Activated naive CD4-positive, alpha-beta T cell treated with Interleukin-2 at 50 U/mL for 16 hours (primary cell): ENCODE measurements at places on chromosomes 11 and 22.

DNA sequence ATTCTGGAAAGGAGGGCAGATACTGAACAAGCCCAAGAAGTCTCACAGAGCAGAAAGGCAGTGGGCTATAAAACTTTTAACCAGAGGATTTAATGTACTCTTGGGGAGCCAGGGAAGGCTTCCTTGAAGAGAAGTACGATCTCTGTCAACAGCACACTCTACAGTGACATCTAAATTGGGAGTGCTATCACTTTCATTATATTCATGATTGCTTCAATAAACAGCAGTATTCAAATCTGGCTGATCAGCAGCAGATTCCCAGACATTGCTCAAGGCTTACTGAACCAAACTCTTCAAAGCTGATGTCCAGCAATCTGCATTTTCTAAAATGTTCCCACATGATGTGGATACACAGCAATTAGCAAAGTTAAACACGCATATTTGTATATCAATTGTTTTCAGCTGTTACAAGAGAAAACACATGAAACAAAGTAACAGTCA, 44.2 kb downstream of the SYTL2 start:
- DNase-seq: no peak

DNA sequence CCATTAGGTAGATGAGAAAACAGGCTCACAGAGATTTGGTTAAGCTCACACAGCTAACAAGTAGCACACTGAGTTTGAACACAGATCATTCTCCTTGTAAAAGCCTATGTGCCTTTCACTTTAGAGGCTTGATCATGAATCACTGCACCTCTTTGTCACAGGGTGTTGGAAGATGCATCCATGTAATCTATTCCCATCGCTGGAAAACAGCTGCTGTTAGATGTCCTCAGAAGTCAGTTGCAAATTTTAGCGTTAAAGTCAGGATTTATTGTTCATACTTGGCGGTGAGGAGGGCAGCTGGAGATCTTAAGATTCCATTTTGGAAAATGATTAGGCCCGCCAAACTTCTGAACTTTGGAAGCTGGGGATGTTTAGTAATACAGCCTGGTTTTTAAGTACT, 2.6 kb downstream of the CNTF start:
- no peak for DNase-seq

DNA sequence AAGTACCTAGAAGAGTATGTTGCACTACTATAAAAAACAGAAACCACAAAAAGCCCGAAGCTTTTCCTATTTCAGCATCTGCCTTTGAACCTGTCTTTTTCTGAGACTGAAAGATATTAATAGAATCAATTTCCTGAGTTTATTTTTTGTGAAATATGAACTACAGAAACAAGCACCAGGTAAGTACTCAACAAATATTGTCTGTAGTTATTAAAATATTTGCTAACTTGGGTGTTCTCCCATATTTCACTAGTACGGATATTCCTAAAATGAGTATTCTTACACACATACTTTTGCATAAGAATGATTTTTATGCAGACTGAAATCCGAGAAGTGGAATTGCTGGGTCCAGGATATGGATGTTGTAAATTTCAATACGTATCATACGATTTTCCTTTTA, 188.0 kb downstream of the OR4C45 start:
- no peak for DNase-seq

DNA sequence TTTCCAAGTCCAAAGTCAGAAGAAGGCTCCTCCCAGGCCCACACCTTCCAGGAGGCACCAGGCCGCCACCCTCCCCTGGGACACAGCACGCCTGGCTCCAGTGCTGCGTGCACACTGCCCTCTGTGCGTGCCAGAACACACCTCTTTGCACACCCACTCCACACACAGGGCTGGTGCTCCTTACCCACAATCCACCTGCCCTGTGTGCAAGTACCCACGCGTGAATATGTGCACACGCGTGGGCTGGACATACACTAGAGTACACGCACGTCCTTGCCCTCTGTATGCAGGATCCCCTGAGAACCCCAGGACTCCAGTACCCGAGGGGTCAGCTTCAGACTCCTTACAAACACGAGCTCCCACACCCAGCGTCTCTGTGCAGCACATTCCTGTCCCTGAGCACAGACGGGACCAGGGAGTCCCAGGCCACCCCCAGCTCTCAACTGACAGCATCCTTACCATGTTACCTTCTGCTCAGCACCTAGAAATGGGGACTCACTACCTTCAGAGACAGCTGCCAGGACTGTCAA, 2.8 kb downstream of the DUSP8 start:
- no peak for DNase-seq

DNA sequence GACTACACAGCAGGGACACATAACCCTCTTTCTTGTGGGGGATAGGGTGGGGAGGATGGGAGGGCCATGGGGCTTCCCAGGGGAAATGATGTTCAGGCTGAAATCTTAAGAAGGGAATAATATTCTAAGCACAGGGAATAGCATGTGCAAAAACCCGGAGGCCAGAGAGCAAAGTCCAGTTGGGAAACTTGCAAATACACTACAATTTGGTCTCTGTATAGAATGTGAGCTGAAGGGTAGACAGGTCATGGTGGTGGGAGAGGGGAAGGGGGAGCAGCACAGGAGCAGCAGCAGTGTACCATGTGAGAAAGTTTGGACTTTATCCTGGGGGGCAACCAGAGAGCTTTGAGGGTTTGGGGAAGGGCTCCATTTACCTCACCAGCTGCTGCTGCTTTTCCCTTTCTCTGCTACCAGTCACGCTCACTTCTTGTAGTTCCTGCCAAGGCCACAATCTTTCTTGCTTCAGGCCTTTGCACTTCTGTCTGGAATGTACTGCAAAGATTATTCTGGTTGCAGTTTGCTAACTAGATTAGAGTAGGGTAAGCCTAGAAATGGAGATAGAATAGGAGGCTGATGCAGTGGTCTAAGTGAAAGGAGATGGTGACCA, 43.0 kb downstream of the KREMEN1 start:
- no peak for DNase-seq

DNA sequence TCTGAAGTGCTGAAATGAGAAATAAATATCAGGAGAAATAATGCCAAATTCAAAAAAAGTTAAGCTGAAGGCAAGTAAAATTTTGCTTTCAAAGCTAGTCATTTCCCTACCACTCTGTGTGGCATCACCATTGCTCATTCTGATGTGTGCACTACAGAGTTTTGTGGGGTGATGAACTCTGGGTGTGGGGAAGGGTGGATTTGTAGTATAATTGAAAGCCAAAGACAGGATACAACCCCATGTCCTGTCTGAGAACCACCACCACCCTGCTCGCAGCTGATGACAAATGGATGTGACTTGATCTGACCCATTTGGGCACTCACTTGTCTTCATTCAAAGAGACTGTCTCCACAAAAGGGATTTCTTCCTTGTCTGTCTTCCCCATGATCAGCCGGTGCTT, 19.3 kb upstream of the TMEM9B start:
- DNase-seq: no peak

DNA sequence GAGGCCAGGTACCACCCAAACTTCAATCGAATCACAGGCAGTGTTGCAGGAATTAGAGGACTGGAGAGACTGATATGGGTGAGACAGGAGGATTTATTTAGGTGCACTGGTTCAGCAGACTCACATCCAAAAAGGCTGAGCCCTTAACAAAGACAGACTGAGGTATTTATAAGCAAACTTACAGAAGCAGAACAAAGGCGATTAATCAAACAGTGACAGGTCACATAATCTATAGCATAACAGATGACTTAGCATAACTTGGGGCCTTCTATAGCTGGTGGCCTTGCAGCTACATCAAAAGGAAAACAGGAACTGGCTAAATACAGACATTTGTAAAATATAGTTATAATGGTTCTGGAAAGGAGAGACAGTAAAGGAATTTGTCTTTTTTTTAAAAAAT, 2.1 kb downstream of the APOBEC3B start:
- DNase-seq: no peak

DNA sequence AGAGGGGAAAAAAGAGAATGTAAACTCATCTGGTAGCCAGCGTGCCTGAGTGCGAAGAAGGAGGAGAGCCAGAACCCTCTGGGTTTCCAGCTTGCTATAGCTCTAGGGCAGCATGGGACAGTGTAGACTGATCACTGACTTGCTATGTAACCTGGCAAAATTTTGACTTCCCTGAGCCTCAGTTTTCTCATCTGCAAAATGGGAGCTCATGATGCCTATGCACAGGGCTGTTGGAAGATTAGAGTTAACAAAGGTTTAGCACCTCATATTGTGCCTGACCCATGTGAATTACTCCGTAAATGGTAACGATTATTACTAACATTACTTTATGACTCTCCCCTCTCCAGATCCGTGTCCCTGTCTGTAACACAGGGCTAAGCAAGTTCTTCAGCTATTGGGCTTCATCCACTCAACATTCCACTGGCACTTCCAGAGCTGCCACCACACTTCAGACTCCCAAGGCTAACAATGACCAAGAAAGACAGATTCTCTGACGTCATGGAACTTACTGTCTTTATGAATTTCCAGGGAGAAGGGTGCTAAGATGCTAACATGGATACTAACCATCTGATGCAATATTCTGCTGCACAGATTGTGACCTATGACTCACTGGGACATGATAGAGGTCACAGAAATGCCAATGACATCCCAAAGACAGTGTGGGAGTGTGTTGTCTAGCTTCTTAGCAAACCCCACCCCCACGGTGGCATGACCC, 195.2 kb downstream of the TRIM29 start:
- DNase-seq: no peak
